ENCODE measurements at places on chromosomes 2 and 18.

DNA sequence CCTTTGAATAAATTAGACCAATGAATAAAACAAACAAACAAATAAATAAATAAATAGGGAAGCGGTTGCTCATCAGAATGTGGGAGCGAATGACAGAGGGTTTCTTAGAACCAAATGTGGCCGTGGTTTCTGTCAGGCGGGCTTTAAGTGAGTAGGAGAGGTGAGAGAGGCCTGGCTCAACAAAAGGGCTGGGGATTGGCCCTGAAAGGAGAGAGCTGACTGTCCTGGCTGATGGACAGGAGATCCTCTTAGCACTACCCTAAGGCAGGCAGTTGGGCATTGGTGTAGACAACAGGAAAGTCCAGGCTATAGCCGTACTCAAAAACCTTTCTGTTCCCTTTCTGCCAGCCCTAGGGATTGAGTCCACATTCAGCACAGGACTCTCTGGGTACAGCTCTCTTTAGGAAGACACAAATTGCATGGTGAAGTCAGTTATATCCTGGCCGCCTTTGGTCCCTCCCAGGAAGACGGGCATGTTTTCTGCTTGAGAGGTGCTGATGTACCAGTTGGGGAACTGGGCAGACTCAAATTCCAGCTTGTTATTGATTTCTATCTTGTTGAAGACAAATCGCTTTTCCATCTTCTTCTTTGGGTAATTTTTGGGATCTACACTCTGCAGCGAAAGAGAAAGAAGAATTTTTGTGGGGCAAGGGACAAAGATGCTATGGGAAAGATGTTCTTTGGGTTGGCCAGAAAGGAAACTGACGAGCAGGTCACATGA is 6.5 kb downstream of the IL1B start:
- DNase-seq: no peak

- no peak for DNase-seq
Measured at GRCh38 chr2:48824116-48824515, 68.6 kb upstream of the LHCGR start.

GRCh38 chr2:128618642-128619041 is 300.0 kb upstream of the HS6ST1 start:
- DNase-seq: no peak

- peak; percentile 20 for DNase-seq
Measured at GRCh38 chr2:64644458-64645382, 9.0 kb downstream of the SERTAD2 start.

- DNase-seq: no peak
Measured at GRCh38 chr18:7383002-7383980, 152.4 kb downstream of the LRRC30 start.

- no peak for DNase-seq
Measured at GRCh38 chr2:109320195-109320922, 191.4 kb downstream of the SH3RF3 start.

GRCh38 chr2:17961789-17962188 is 83.3 kb downstream of the KCNS3 start:
- no peak for DNase-seq

- no peak for DNase-seq
Measured at GRCh38 chr2:17401096-17401495, 117.1 kb downstream of the RAD51AP2 start.

DNA sequence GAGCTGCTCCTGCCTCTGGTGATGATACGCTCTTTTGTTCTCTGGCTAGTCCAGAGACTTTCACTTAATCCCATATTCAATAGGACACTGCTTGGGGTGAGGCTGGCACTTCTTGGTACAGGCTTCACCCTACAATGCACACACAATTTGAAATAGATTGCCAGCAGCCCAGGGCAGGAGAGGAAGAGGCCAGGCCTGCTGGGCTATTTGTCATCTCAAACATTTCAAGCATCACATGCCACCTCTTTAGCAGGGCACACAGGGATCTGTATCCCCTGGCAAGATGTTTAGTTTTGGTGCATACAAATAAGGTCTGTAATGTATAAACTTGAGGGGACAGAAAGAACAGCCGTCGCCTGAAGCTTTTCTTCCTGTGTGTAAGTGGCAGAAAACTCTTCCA is 120.4 kb downstream of the CHST9 start:
- no peak for DNase-seq

GRCh38 chr2:96817882-96818281 is 1.8 kb downstream of the CNNM3 start:
- DNase-seq: no peak

- peak; percentile 93 for DNase-seq
Measured at GRCh38 chr2:197198890-197199289, 111.7 kb downstream of the ANKRD44 start.

GRCh38 chr2:32064713-32065112 is 1.4 kb downstream of the SPAST start:
- no peak for DNase-seq

DNA sequence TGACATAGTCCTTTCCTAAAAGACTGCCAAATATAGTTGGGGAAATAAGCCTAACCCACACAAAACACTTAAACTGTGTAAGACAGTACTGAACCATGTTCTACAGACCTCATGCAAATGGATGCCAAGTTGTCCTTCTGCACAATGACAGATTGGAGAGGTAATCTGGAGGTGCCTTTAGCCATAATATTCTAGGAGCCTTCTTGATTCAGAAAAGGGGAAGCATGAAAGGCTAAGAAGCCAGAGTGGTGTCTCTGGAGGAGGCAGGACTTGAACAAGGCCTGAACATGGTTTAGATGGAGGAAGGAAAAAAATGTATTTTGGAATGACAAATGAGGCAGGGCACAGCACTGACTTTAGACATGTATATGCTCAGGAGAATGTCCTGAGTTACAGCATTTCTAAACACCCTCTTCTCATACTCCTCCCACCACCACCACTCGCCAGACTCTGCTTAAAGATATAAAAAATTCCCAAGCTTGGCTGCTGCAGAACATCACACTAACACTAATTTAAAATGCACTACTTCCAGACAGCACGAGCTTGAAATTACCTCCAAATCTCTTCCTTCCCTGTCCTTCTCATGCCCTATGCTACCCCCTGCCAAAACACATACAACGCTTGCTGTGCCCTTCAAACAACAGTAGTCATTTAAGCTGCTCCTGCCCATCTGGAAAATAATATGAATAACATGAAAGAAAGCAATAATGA is 110.4 kb downstream of the ANKRD44 start:
- DNase-seq: no peak

Measured in CD4-positive, alpha-beta T cell treated with Interleukin-2 at 100 ng/mL for 4 hours (primary cell).